ENCODE measurements at places on chromosomes 7 and 10. TPM values are rescaled to one million over a fixed set of nuclear protein-coding genes. Genes with fewer than 3 reads are reported as not detected.

GRCh38 chr7:39535720-39536119 lies 30.5 kb upstream of the YAE1 start:
- H3K27me3 ChIP-seq, result no peaks in the 10 kb centered on the region
- H3K27ac ChIP-seq, result no peak overlapping the region
- DNase-seq, result no peak
- H3K36me3 ChIP-seq, result no peaks in the 10 kb centered on the region
- H3K4me3 ChIP-seq, result no peak overlapping the region

The LLCFC1 gene
- total RNA-seq, result not detected

The SUGCT gene
- total RNA-seq, result 3.9 TPM

The AS3MT gene
- 13.9 TPM for total RNA-seq
